ENCODE measurements at places on chromosomes 7 and 10.

- no peak for DNase-seq
These were observed 57.3 kb downstream of the SLC39A12 start for GRCh38 chr10:18008986-18009385.

GRCh38 chr10:129962872-129963640 is 1.0 kb downstream of the EBF3 start:
- no peak for DNase-seq

GRCh38 chr7:24406789-24407299 is 122.9 kb downstream of the NPY start:
- no peak for DNase-seq

GRCh38 chr10:50625649-50626132 is 1.9 kb upstream of the SGMS1 start:
- DNase-seq: no peak

Measured in CD4-positive, alpha-beta T cell treated with Interleukin-2 at 100 ng/mL for 4 hours (primary cell).